EL (cell line): ENCODE measurements at places on chromosomes 6 and 20.

DNA sequence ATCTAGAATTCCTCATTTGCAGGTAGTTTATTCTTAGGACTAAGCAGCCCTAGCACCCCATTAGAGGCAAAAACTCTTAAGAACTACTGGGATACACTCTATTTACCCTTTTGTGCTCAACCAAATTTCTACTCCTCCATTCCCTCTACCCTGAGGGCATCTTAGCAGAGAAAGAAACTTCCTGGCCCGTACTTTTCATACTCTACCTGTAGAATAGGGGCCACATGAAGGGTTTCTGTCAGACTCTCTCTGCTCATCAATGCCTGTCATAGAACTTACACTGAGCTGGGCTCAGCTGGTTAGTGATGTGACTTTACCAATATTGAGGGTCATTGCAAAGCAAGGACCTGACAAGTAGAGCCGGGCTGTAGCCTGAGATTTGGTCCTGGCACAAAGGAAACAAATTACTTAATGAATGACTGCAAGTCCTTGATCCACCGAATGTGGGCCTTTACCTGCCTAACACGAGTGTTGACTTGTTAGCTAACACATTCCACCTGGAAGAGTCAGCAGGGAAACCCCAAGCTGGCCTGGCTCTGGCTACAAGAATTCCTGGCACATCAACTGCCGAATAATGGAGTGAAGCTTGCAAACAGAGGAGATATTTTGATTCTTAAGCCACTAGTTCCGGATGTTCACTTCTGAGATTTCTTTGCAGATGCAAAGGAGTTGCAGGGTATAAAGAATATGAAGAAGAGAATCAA is 280.5 kb upstream of the JAG1 start:
- no peak for DNase-seq

DNA sequence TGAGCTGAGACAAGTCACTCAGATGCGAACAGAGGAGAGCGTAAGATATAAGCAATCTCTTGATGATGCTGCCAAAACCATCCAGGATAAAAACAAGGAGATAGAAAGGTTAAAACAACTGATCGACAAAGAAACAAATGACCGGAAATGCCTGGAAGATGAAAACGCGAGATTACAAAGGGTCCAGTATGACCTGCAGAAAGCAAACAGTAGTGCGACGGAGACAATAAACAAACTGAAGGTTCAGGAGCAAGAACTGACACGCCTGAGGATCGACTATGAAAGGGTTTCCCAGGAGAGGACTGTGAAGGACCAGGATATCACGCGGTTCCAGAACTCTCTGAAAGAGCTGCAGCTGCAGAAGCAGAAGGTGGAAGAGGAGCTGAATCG is 9.5 kb upstream of the SNRNP48 start:
- DNase-seq = no peak

GRCh38 chr20:13183005-13183404 is 38.1 kb upstream of the ISM1 start:
- DNase-seq = no peak

GRCh38 chr6:27870291-27870870 is 41.8 kb downstream of the OR2B2 start:
- no peak for DNase-seq

GRCh38 chr20:60054716-60055634 is 96.8 kb downstream of the CDH26 start:
- no peak for DNase-seq

DNA sequence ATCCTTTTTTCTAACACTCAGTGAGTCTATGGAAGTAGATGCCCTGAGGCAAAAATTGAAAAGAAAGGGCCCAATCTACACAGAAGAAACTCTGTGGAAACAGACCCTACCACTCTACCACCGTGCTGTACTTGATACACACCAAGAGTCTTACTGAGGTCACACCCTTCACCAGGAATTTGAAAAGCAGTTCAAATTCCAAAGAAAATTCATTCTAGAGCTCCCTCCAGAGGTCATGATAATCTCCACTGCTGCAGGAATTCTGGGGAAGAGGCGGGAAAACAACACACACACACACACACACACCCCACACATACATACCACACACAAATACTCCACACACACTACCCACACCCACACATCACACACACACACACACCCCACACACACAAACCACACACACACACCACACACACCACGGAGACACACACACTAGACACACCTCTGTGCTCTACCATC is 336.8 kb downstream of the HDGFL1 start:
- DNase-seq = peak; percentile 58
